ENCODE measurements at places on chromosomes 2 and 18.
A peak's percentile ranks its signal among the peaks of the same experiment; 100 is the strongest.

- DNase-seq = no peak
These were observed 17.0 kb upstream of the BMP10 start for GRCh38 chr2:68888038-68888704.

DNA sequence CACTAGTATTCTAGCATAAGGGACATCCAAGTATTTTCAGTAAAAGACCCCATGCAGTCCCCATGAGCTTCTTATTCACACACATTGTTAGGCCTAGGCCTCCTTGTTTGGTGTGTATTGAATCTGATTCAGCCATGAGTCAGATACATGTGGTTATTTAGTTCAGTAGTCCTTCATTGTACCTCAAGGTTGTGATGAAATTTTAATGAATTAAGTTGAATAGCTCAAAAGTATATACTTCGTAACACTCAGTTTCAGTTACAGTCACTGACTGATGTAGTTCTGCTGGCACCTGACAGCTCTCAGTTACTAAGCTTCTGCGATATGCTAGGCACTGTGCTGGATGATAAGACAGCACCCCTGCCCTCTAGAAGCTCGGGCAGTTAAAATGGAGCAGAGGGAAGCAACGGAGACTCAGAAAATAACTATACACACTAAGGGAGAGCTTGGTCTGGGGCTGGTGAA, 86.4 kb downstream of the XRCC5 start:
- peak; percentile 58 for DNase-seq

DNA sequence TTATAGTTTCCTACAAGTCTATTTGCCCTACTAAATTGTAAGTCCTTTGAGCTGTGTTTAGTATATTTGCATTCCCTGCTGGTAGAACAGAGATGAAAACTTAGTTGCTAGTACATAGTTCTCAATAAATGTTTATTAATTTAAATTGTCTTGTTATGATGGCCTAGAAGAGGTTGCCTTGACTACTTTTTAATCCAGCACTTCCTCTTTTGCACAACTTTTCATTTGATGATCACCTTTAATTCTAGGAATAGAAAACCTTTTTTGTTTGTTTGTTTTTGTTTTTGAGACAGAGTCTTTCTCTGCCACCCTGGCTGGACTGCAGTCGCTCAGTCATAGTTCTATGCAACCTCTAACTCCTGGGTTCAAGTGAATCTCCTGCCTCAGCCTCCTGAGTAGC, 6.7 kb downstream of the CFAP36 start:
- no peak for DNase-seq

DNA sequence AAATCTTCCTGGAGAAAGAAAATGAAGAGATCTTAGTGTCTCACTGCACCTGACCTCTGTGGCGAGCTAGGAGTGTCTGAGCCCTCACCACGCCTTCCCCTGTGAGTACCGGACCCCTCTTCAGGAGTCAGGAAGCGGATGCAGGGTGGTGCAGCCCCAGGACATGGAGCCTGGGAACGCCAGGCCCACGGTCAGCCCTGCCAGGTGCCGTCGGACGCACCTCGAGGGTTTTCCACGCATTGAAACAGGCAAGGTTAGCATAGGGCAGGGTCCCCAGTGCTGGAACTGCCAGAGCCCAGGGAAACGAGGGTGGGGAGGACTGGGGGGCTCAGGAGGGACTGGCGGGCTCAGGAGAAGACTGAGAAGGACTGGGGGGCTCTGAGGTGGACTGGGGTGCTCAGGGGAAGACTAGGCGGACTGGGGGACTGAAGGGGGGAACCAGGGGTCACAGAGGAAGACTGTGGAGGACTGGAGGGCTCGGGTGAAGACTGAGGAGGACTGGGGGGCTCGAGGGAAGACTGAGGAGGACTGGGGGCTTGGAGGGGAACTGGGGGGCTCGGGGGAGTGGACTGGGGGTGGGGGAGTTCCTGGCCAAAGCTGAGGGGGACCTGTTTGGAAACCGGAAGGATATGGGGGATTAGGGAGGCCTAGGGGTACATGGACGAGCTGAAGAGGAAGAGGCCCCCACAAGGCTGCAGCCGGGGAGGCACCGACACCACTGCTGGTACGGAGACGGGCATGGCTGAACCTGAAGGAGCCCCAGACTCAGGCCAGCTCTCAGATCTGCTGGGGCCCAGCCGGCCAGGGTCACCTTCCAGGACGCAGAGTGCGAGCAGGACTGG, 65.2 kb upstream of the SNTG2 start:
- DNase-seq = no peak

- DNase-seq = no peak
These were observed 247.6 kb downstream of the SLC8A1 start for GRCh38 chr2:40204268-40204667.

DNA sequence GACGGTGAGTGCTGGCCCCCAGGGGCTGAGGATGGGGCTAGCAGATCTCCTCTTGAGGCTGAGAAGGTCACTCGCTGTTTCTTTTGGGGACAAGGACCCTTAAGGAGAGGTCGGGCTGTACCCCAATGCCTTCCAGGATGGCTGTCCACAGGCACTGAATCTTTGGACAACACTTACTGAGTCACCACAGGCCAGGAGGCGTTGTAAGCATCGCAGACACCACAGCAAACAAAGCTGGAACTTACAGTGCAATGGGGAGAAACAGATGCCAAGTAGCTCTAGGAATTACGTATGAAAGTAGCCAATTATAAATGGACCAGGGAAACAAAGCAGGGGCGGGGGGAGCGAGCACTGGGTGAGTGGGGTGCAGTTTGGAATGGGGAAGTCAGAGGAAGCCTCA, 219.8 kb downstream of the GLI2 start:
- DNase-seq = no peak

- DNase-seq = no peak
These were observed 187.2 kb downstream of the BCL11A start for GRCh38 chr2:60366135-60366712.

- no peak for DNase-seq
These were observed 100.9 kb downstream of the ARL4C start for GRCh38 chr2:234395891-234396420.

GRCh38 chr18:75530566-75531211, 103.2 kb upstream of the SMIM21 start:
- no peak for DNase-seq

DNA sequence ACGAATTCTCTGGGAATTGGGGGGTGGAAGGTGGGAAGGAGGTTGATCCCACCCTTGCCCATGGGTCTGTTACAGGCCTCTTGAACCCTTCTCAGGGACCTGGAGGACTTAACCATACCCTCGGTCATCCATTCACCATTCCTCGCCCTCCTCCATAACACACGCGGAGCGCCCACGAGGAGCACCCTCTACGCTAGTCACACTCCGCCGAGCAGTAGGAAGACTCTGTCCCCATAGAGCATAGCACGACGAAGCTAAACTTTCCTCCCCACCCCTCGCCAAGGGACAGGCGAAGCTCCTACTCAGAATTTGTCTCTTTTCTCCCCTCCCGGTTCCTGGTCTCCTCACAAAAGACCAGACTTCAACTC, 611 bp upstream of the ITSN2 start:
- no peak for DNase-seq

DNA sequence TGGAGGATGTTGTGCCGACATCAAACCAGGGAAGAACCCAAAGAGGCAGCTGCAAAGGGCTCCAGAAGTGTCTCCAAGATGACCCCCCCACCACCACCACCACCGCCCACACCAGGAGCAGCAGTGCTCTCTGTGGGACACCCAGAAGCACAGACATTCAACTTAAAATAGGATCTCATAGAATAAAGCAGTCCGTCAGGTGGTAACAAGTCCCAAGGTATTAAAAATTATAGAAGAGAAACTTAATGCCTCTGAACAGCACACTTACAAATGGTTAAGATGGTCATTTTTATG, 155.5 kb upstream of the ID2 start:
- DNase-seq = no peak

DNA sequence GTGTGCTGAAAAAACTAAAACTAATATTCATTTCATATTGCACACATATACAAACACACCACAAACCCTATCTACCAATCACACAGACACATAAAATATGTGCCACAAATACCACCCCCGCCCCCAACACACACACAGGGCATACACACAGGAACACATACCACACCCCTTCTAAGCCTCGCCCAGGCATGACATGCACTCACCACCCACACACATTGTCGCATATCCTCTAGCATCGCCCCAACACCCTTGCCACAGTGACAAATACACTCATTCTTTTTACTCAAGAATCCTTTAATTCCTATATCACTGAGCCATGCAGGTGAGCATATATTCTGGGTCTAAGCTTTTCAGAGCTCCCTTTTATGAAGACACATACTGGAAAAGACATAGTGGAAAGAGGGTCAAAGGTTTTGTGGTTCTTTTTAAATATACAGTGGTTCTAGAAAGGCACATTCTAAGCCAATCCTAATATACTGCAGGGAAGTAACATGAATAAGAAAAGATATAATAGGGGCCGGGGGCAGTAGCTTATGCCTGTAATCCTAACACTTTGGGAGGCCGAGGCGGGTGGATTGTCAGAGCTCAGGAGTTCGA, 24.5 kb upstream of the LCLAT1 start:
- peak; percentile 93 for DNase-seq

GRCh38 chr2:137467246-137467862, 496.9 kb upstream of the HNMT start:
- peak; percentile 2 for DNase-seq

DNA sequence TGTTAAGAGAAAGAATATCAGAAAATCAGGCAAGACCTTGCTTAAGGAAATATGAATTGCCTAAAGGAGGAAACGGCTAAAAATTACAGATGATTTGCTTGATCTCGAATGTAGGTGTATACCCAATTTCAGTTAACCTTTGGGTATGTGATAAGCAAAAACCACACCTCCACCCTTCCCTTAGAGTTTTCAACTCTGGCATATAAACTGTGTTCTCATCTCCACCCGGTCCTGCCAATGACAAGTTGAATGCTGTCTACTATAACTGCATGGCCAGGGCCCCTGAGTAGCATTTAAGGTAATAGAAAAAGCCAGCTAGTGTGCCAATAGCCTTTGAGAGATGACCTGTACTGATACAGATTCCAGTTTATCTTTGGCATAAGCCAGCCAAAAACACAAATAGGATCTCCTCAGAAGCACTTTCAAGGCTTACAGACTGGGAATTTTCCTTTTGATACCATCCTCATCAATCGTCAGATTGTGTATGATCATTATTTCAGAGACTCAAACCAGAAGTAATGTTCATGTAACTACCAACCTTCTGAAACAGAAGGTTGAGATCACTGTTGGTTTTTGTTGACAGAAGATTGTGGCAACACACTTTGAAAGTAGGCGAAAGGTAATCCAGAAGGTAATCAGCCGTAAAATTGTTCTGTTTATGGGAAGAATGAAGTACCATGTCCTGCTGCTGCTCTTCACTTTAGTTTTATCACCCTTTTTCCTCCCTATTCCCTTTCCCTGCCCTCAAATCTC, 163.1 kb downstream of the GFPT1 start:
- DNase-seq = no peak

DNA sequence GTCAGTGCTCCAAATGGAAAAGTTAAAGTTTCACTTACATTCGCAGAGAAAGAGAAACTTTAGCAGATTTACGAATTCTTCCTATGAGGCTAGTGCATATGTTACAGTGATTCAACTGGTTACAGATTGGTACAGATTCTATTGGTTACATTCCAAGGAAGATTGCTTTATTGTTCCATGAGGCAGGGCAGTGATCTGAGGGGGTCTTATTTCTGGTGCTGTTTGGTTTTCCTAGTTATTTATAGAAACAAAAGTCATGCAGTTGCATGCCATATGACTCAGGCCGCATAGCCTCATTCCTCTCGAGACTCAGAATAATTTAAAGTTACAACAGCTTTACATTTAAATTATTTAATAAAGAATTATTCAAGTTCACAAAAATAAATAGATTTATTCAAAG, 385.4 kb upstream of the SYT4 start:
- DNase-seq = no peak

DNA sequence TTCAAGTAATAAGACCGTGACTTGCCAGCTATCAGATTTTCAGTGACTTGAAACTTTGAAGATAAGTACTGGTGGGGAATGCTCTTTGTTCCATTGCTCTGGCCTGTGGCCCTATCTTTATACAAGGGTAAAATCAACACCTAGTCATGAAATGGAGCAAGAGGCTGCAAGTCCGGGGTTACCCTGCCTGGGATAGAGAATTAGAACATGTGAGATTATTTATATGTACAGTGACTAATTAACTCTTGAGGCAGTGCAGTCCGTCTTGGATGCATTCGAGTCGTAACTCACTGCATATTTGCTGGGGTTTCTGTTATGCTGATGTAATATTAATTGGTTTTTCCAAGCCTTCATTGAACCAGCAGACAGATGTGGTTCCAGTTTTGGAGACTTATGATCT, 105.8 kb upstream of the LYPD6 start:
- DNase-seq = no peak

DNA sequence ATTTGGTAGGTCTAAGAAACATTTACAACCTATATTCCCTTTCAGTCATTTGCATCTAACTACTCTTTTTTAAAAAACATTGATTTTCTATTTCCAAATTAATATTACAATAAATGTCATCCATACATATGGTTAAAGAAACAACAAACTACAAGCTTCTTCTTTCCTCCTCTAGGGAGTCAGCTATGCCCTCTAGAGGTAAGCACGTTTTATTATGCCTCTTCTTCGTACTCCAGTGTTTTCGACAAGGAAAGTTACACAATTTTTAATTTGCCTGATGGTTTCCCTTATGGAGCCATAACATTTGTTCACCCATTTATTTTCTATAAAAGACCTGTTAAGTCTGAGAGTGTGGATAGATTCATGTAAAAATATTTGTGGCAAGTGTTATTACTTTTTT, 183.4 kb upstream of the CDH7 start:
- DNase-seq = no peak

- DNase-seq = no peak
These were observed 49.9 kb downstream of the KLF7 start for GRCh38 chr2:207115715-207116364.

GRCh38 chr2:198117406-198118041, 313.1 kb downstream of the PLCL1 start:
- DNase-seq = no peak

DNA sequence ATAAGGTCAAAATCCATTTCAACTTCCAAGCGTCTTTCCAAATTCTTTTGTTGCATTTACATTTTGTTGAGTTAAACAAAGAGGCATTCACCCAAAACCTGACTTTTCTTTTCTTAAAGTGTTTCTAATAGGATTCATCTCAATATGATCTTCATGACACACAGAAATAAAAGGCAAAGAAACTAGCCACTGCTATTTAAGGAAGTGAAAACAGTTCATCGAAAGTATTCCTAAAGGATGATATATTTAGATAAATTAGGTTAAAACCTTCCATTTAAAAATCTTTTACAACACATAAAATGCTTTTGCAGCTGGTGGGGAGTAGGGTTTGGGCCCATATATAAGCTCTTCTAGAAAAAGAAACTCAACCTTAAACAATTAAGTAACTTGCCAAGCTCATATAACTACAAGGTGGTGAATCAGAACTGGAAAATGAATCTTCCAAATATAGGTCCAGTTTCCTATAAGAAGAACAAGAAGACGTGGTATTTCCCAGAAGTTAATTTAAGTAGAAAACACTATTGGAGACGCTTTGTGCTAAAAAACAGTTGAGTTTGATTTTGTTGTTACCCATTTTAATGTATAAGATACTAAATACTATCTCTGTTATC, 336.0 kb upstream of the HNRNPA3 start:
- DNase-seq = no peak

GRCh38 chr18:49655266-49656072, 93.6 kb downstream of the LIPG start:
- no peak for DNase-seq
